ENCODE measurements at places on chromosomes 2 and 18. TPM values are rescaled to one million over a fixed set of nuclear protein-coding genes. Genes with fewer than 3 reads are reported as not detected.
A peak's percentile ranks its signal among the peaks of the same experiment; 100 is the strongest.

GRCh38 chr18:48947092-48947491, 3.7 kb downstream of the SMAD7 start:
- H3K36me3 ChIP-seq = peaks cover 9% of the 10 kb centered on the region
- peaks cover 61% of the 10 kb centered on the region for H3K4me1 ChIP-seq
- H3K27ac ChIP-seq = peak overlapping the region; percentile 95
- no peaks in the 10 kb centered on the region for H3K27me3 ChIP-seq
- peak; percentile 40 for DNase-seq

DNA sequence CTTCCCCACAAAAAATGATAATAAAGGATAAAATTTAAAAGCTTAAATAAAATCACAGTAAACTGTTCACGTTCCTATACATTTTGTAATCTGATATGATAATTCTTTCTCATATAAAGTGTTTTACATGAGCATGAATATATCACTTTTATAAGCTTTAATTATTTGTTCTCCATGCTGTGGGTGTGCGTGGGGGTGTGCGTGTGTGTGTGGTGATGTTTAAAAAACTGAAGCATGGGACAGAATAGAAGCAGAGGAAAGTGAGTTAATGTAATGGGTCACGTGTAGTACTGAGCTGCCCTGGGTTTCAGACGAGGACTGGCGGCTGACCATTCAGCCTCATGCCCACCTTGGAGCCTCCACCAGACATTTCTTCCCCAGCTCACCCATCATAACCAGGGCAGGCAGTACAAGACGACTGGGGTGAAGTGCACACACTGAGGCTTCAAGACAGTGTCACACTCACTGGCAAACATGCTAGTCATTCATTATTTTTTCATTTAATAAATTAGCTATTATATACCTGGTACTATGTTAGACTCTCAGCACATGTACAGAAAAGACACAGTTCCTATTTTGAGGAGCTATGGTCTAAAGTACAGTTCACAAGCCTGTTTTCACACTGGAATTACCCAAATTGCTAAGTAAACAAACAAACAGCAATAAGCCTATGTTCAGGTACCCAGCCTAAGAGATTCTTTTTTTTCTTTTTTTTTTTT, 97.2 kb upstream of the LPIN2 start:
- H3K27ac ChIP-seq = no peak overlapping the region
- no peak overlapping the region for H3K4me3 ChIP-seq
- H3K36me3 ChIP-seq = no peaks in the 10 kb centered on the region
- no peak for DNase-seq

DNA sequence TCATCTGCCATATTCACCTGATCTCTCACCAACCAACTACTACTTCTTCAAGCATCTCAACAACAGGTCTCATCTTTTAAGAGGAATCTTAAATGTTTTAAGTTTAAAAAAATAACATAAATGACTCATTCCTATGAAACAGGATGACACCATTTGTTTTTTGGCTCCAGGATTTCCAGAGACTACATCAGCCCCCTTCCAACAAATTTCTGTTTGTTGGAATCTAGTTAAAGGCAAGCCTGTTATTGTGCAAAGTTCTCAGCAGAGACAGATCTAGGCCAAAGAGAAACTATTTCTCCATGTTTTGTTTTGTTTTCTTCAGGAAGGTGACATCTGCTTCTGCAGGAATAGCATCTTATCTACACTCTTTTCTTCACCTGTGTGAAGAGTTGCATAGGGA, 204.8 kb upstream of the SH3BP4 start:
- H3K4me3 ChIP-seq = no peak overlapping the region
- no peaks in the 10 kb centered on the region for H3K4me1 ChIP-seq
- H3K36me3 ChIP-seq = no peaks in the 10 kb centered on the region
- no peak overlapping the region for H3K27ac ChIP-seq
- no peaks in the 10 kb centered on the region for H3K27me3 ChIP-seq
- no peak for DNase-seq

DNA sequence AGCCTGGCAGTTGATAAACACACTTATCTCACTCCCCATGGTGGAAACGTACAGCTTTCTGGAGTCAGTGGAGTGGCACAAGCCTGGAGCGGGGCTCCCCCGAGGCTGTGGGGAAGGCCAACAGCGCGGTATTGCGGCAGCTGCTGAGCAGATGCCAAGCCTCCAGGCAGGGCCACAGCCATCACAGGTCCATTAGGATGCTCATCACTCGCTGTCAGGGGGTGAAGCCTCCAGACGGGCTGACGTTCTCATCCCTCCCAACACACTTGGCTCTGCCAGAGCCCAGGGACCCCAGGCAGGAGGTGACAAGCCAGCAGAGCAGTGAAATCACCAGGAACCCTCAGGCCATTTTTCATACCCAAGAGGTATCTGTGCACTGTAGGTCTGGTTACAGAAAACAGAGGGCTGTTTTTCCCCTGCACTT, 529.2 kb upstream of the KLHL29 start:
- no peak overlapping the region for H3K27ac ChIP-seq
- H3K36me3 ChIP-seq = no peaks in the 10 kb centered on the region

- no peak overlapping the region for H3K27ac ChIP-seq
- H3K27me3 ChIP-seq = no peaks in the 10 kb centered on the region
- no peak overlapping the region for H3K4me3 ChIP-seq
- no peaks in the 10 kb centered on the region for H3K36me3 ChIP-seq
Observed at GRCh38 chr2:138881126-138881525, 100.9 kb upstream of the NXPH2 start.

TEX44 gene
- not detected for total RNA-seq
